ENCODE measurements at places on chromosomes 16 and 17.

DNA sequence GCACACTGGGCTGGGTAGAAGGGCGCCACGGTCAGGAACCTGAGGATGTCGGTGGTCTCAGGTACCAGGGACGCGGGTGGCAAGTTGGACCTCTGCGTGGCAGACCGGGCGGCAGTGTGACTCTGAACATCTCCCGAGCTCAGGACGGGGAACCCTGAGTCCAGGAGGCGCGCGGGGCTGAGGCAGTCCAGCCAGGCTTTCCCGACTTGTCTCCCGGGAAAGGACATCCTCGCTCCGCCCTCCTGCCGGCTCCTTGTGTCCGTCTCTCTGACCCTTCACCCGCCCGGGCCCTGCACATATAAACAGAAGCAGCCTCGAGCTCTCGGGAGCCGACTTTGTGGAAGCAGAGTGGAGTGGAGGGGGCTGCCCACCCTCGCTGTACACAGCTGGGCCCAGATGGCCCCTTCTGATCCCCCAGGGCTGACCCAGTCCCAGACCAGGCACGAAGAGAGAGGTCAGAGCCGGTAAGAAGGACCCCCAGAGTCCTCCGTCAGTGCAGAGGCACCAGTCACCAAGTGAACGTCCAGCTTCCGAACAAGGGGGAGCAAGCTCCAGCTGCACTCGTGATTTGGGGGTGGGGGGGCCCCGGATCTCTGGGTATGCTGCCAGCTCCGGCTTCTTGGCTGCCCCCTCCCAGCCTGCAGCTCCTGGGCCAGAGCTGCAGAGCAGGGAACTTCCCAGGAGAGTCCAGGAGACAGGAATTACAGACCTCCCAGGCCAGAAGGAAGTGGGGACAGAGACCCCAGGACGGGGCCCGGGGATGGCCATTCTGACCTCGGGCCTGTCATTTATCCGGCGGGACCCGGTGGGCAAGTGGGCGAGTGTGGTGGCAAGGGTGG lies 8.5 kb upstream of the P2RX1 start:
- DNase-seq: no peak

- DNase-seq: peak; percentile 65
Measured at GRCh38 chr17:7440113-7440833, 961 bp downstream of the FGF11 start.

DNA sequence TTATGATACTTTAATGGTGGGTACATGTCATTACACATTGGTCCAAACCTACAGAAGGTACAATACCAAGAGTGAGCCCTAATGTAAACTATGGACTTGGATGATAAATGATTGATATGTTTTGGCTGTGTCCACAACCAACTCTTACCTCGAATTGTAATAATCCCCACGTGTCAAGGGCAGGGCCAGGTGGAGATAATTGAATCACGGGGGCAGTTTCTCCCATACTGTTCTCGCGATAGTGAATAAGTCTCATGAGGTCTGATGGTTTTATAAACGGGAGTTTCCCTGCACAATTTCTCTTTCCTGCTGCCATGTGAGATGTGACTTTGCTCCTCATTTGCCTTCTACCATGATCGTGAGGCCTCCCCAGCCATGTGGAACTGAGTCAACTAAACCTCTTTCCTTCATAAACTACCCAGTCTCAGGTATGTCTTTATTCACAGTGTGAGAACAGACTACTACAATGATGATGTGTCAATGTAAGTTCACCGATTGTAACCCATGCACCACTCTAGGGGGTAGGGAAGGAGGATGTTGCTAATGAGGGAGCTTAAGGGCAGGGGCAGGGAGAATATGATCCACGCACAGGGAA lies 7.0 kb upstream of the METTL22 start:
- no peak for DNase-seq

DNA sequence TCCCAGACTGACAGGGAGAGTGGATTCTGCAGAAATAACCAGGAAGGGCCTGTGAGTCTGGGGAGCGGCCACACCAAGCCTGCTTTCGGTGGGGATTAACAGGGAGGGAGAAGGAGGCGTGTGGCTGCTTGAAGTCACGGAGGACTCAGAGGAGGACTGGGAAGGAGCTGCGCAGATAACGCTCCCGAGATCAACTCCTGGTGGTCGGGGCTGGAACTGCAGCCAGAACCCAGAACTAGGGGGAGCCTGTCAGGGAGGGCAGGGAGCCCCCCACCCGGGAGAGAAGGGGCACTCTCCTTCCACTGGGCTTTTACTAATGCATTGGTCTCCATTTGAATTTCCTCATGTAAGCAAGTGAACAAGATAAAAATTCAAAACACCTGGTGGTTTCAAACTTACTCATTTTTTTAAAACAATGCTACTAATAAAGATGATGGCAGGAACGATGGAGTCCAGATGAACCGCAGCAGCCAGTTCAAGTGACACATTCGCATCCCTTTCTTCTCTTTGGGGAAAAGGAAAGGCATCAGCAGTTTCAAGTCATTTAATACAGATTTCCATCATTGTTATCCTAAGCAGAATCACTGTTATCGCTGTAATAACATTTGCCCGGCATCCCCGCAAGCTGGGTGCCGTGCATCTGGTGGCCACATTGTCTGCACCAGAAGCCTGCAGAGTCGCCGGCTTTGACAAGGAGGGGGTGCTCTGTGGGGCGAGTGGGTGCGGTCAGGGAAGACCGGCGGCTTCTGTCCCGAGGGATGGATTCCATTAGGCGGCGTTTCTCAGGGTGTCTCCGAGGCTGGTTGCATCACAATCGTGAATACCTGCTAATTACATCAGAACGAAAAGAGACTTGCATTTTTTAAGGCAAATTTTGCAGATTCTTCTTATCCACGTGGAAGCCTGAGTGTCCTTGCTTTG lies 183.0 kb downstream of the FOXL1 start:
- no peak for DNase-seq

- DNase-seq: no peak
Measured at GRCh38 chr16:72969812-72970211, 78.1 kb downstream of the ZFHX3 start.

DNA sequence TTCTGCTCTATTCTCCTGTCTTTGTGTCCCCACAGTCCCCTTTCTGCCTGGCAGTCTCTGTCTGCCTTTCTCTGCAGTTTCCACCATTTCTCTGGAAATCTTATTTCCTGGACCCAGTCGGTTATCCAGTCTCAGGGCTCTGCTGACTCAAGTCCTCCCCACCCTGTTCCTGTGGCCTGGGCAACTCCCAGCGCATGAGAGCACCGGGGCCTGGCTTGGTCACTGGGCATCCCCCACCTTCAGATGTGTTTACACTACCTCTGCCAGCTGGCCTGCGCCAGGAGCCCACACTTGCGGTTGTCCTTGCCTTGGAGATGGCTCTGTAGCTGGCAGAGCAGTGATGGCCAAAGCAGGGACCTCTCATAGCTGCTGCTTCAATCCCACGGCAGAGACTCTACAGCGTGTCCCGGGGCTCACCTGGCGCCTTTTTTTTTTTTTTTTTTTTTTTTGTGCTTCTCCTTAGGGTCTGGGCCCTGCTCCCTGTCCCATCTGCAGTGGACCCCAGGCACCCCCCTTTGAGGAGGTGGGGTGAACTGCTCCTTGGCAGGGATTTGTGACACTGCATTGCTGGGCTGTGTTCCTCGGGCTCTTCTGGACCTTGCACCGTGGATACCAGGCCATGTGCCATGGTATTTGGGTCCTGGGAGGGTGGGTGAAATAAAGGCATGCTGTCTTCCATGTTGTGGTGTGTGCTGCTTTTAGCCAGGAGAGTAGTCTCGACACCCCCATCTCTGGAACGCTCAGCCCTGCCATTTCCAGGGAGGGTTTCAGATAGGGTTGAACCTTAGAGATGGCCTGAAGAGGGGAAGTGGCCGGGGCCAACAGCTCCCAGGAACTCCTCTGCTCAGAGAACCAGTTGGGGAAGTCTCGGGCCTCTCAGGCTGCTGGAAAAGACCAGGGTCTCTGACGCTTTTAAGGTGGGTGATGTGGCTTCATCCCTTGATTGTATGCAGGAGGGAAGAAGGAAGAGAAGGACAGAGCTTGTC lies 17.5 kb downstream of the GUCY2D start:
- DNase-seq: no peak

DNA sequence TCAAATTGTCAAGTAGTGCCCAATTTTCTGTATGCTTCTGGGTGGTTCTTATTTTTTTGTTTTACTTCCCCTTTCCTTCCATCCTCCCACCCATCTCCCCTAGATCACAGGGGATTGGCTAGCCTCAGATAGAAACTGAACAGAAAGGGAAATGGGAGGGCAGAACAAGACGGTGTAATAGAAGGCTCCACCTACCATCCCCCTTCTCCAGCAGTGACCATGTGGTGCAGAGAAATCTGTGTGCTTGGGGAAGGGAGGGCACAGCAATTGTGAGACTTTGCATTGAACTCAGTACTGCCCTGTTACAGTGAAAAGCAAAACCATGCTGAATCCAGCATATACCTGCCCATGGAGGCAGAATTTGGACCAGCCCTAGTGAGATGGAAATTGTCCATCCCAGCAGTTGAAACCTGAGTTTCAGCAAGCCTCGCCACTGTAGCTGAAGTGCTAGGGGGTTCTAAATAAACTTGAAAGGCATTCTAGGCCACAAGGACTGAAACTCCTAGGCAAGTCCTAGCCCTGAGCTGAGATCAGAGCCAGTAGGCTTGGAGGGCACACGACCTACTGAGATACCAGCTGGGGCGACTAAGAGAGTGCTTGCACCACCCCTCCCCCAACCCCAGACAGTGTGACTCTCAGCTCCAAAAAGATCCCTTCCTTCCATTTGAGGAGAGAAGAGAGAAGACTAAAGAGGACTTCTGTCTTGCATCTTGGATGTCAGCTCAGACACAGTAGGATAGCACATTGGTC lies 5.2 kb downstream of the SLFN11 start:
- DNase-seq: no peak

DNA sequence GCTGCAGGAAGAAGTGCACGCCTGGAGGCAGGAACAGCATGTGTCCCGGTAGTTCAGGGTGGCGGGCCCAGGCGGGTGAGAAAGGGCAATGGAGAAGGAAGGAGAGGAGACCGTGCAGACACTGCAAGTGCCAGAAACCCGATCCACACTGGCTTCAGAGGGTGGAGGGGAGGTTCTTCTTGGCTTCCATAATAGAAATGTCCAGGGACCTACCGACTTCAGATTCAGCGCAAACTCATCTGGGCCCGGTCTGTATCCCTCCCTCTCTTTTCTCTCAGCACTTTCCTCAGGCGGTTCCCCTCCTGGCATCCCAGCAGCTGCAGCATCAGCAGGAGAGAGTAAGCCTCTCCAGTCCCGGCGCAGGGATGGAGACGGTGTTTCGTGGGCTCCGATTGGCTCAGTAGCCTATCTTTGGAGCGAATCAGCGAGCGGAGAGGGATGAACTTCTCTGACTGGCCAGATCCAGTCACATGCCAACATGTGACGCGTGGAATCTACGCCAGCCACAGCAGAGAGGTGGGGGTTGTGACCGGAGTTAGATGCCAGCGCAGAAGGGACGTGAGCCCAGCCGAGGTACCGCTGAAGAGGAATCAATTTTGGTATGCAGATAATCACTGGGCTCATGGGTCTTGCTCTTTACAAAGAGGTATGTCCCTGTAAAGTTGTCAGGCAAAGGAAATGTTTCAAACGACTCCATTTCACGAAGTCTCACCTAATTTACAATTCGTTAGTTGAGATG lies 1.9 kb upstream of the PRPSAP2 start:
- peak; percentile 97 for DNase-seq

GRCh38 chr16:72197545-72197944 lies 25.6 kb upstream of the PMFBP1 start:
- no peak for DNase-seq

DNA sequence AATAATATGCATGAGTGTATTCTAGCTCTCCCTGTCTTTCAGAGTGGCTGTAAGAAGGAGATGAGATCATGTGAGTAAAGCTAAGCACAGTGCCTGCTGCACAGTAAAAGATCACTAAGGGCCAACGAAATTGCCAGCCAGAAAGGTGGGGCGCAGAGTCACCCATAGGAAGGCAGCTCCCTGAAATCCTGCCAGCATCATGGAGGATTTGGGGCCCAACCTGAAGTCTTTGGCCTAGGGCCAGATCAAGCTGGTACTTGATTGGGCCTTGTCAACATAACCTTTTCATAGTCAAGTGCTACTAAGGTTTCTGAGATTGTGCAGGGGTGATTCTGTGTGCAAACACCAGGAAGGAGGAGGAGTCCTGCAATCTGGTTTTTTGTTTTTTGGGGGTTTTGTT lies 16.5 kb downstream of the SCNN1B start:
- no peak for DNase-seq

GRCh38 chr17:61250335-61250890 lies 149.2 kb upstream of the TBX2 start:
- DNase-seq: no peak

GRCh38 chr17:51056813-51057510 lies 63.7 kb downstream of the SPAG9 start:
- peak; percentile 51 for DNase-seq

DNA sequence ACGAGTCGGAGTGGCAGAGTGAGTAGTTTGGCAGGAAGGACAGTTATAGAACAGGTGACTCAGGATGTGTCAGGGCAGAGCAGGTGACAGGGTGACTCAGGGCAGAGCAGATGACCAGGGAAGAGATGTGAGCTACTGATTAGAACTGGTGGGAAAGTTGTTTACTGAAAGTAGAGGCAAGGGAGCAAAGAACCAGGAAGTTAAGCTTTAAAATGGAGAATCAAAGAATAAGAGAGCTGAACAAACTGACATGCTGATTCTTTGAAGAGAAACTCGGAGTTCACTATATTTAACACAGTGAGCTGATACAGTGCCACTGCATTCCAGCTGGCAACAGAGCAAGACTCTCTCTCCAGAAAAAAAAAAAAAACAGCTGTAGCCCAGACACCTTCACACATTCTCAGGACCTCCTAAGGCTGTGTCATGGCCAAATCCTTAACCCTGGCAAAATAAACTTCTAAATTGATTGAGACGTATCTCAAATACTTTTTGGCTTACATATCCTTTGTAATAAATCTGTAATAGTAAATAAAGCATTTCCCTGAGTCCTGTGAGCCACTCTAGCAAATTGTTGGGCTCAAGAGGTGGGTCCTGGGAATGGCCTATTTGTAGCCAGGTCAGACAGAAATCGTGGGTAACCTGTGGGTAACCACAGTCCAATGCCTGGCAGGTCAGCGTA lies 12.3 kb upstream of the UBE2I start:
- DNase-seq: peak; percentile 59

DNA sequence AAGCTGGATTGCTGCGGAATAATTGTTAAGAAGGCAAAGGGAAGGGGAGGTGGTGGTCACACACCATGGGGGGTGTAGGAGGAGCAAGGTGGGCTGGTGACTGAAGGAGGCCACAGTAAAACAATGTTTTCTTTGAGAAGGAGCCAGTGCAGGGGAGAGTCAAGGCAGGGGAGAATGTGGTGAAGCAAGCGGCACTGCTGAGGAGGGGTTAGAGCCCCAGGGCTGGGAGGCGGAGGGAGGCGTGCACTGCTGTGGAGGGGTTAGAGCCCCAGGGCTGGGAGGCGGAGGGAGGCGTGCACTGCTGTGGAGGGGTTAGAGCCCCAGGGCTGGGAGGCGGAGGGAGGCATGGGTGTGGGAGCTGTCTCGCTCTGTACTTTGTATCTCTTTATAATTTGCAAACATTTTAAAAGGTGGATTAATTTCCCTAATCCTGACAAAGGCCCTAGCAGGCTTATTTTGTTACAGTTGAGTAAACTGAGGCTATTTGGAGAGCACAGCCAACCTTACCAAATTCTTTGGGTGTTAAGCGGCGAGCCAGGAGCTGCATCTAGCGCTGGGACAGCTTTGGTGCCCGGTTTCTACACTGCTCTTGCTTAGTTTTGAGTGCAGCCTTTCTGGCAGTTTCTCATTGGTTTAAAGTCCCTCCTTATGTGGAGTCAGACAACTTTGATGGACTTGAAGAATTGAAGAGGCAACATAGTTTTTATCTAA lies 20.9 kb downstream of the RPTOR start:
- DNase-seq: no peak
